Muscle of back (tissue), 13 donors: ENCODE measurements at places on chromosomes 7 and 10. TPM values are rescaled to one million over a fixed set of nuclear protein-coding genes. Genes with fewer than 3 reads are reported as not detected.

UCN3 gene
- polyA plus RNA-seq, result not detected

DNA sequence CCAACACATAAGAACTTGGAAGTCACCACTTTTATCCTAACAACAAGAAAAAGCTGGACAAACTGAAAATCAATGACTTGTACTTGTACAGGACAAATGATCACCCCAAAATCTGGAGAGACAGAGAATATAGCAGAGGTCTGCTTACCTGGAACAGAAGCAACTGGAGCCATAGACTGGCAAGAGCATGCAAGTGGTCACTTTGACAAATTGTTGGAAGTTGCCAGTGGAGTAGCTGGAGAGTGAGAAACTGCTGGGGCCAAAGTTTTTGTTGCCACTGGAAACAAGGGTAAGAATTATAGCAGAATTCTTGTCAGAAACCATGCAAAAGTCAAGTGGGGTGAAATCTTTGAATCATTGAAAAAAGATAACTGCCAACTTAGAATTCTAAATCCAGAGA lies 35.2 kb downstream of the NPY start:
- no peak for DNase-seq

NUTM2A gene
- polyA plus RNA-seq, result 3.0 TPM

- no peak for DNase-seq
Measured at GRCh38 chr10:85671530-85671929, 695.1 kb downstream of the GRID1 start.

- DNase-seq, result peak; percentile 63
Measured at GRCh38 chr7:87220026-87220733, 648 bp upstream of the TMEM243 start.

GRCh38 chr7:102255501-102255900 lies 31.2 kb upstream of the SH2B2 start:
- DNase-seq, result no peak

GRCh38 chr10:132397671-132398565 lies 918 bp downstream of the PWWP2B start:
- no peak for DNase-seq

HYAL4 gene
- polyA plus RNA-seq, result not detected

FAM149B1 gene
- polyA plus RNA-seq, result 29.0 TPM

GRCh38 chr10:128095027-128095752 lies 31.0 kb downstream of the MKI67 start:
- no peak for DNase-seq

GRCh38 chr7:69624435-69625230 lies 26.4 kb downstream of the AUTS2 start:
- no peak for DNase-seq
